Left colon (tissue), 2 donors: ENCODE measurements at places on chromosomes 4 and X.

DNA sequence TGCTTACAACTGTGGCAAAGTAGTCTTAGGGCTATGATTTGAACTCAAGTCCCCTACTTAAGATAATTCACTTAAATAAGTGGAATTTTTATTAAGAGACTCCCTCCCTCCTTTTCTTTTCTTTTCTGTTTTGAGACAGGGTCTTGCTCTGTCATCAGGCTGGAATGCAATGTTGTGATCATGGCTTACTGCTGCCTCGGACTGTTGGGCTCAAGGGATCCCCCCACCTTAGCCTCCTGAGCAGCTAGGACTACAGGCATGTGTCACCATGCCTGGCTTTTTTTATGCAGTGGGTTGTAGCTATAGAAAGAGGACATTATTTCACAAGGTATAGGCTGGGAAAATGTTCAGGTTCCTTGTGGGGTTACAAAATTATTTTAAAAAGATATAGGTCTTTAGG, 19.2 kb downstream of the DIAPH2 start:
- DNase-seq, result no peak

DNA sequence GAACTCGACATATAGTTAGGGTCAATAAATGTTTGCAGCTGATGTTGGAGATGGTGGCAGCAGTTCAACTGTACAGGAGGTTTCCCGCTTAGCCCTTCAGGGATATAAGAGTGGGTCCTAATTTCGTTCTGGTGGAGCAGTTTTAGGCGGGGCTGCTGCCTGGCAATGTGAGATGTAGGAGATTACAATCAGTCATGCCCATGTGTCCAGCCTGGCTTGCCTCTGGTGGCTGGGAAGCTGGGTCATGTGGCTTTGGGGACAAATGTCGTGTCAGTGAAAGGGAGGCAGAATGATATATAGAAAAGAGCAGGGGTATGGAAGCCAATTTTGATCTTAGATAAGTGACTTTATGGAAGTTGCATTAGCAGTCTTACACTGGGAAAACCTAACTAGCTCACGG, 129.4 kb downstream of the CLCN4 start:
- DNase-seq, result no peak

DNA sequence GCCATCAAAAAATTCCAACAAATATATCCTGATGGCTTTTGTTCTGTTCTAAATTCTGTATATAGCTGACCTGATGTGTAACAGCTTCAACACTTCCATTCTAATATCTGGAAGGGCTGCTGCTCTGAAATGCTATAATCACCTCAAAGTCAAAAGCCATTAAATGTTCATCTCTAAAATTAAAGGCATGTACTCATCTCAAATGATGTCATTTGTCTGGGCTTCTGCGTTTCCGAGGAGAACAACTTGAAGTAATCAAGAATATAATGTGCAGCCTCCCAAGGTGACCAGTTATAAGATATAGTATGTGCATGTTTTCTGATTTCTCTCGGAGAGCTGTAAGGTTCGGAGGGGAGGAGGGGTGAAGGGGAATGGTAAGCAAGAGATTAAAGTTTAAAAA, 237.6 kb downstream of the SCFD2 start:
- DNase-seq, result no peak

DNA sequence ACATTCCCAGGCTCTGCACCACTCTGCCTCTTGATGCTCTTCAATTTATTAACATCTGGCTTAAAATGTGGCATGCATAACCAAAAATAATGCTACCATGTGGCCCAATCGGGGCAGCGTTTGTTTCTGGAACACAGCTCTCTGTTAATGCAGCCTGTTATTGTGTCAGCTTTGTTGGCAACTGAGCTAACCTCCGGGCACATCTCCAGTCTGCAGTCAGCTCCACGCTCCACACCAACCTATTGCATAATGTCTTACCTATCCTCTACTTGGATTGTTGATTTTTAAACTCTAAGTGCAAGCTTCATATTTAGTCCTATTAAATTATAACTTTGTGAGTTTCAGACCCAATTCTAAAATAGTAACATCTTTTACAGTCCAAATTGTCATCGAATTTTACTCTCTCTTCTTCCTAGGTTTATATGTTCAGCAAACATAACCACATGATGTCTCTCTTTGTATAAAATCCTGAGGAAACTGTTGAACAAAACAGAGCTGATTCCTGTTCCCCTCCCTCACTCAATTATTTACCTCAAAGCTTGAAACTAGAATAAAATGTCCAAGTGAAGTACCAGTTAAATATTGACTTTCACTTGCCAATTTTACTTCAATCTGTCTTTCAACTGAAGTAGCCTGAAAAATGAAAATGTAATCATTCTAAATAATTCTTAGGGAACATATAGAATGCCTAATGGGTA, 92.2 kb upstream of the RAPGEF2 start:
- DNase-seq, result peak; percentile 65

DNA sequence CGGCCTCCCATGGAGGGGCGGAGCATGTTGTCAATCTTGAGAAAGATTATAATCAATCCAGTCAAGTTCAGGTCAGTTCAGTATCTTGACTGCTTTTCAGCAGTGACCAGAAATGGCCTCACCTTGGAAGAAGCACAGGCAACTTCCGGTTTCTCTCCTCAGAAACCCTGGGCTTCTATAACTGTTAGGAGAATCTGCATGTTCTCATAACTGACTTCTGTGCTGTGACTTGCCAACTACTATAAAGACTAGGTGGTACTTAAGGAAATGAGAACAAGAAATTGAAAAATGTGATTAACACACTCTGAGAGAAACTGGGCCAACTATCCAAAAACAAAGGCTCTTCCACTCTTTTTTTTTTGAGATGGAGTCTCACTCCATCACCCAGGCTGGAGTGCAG, 35.9 kb upstream of the TLR3 start:
- DNase-seq, result no peak

- no peak for DNase-seq
These were observed 48.4 kb downstream of the ZBTB49 start for GRCh38 chr4:4338210-4339001.

DNA sequence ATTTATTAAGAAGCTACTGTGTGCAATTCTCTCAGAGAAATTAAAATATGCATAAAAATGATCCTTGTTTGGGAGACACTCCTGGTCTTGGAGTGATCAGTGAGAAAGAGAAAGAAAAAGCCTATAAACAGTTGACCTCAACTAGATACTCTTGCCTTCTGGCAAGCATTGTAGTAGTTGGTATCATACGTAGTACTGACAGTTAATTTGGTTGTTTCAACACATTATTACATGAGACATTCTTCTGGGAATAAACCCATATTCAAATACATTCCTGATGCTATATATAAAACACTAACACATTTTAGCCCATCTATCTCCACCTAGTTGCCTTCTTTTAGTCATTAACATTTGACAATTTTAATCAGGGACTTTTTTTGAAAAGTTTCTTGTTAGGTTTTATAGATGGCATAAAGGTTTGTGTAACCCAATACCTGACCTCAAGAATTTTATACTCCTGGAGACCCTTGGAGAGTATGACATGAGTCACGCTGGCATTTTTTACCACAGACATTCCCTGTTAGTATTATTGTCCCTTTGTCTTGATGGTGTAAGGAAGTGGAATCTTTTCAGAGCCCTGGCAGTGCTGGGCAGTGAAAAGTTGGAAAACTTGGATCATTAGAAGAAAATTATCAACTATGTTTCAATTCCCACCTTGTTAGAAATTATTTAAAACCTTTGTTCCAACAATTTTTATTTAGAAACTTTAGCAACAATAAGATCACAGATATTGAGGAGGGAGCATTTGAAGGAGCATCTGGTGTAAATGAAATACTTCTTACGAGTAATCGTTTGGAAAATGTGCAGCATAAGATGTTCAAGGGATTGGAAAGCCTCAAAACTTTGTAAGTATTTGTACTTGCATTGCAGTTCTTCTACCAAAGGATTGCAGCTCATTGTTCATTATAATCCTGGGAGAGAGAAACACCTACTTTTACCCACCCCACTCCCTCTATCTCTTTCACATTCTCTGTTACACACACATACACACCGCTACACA, 167.1 kb upstream of the PACRGL start:
- DNase-seq, result no peak

- peak; percentile 34 for DNase-seq
These were observed 67.9 kb upstream of the SLC4A4 start for GRCh38 chr4:71270901-71271300.

DNA sequence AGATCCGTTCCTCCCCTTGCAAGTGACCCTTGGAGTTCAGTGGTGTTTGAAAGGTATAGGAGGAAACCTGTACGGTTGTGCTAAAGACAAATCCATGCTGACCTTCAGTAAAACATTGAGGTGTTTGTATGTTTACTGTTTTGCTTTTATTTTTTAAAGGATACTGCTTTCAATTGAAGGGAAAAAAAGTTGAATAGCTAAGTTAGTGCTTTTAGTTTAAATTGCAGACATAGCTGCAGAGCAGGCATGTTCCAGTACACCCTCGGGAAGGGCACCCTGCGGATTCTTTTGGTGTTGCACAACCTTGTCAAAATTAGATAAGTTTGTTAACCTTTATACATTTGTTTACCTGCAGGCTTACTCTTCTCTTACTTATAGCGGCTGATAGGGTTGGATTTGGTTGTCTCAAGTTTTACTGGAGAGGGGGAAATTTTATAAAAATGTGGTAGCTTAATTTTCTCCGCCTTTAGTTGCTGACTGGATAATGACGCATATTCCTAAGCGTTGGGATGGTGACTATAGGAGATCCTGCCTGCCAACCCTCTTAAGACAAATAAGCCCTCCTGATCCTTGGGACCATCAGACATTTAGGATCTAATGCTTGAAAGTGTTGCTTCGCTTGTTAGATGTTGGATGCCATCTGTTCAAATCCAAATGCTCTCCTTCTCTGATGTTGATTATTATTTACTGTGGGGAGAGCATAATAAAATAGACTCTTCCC, 2.0 kb downstream of the RAPGEF2 start:
- DNase-seq, result peak; percentile 31

DNA sequence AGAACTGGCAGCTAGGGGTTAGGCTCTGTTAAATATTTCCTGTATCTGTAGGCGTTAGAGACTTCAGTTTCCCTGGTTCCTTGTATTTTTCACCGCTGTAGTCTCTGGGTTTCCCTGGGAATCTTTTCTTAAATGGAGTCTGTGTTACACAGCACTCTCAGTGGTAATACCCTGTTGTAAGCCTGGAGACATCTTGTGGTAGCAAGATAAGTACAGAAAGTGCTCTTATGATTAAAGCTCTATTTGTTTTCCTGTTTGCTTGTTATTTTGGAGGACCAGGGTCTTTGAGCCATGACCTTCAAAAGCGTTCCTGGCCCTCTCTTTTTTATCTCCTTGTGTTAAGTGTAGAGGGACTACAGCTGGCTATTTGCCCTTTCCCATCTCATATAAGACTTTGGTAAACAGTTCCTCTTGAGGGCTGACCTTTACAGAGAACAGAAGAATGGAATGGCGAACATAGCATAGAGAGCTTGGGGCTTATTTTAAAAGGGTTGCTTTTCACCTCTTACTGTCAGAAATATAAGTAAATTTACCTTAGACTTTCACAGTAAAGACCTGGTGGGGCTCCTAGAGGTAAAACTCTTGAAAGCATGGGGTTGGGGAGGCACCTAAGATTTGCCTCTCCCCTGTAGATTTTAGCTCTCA, 782.5 kb downstream of the FAT4 start:
- DNase-seq, result no peak

- no peak for DNase-seq
These were observed 69.2 kb upstream of the GRID2 start for GRCh38 chr4:92234393-92235176.

- DNase-seq, result no peak
These were observed 32.7 kb downstream of the ALPK1 start for GRCh38 chr4:112329672-112330375.

DNA sequence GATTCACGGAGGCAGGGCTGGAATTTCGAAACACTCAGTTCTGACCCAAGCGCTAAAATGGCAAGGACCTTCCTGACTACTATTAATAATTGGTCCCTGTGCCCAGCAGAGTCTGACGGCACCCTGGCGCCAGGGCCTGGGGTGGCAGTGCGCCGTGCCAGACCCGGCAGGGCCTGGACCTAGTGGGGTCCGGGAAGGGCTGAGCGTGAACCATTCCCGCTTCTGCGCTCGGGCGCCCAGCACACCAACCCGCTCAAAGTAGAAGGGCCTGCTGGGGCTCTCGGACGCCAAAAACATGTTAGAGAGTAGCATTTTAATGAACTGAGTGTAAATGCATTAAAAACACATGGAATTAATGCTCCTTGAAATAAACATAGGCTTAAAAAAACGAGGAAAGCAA, 346.7 kb upstream of the SFRP2 start:
- no peak for DNase-seq

- no peak for DNase-seq
These were observed 178.0 kb downstream of the GASK1B start for GRCh38 chr4:157994863-157995262.

DNA sequence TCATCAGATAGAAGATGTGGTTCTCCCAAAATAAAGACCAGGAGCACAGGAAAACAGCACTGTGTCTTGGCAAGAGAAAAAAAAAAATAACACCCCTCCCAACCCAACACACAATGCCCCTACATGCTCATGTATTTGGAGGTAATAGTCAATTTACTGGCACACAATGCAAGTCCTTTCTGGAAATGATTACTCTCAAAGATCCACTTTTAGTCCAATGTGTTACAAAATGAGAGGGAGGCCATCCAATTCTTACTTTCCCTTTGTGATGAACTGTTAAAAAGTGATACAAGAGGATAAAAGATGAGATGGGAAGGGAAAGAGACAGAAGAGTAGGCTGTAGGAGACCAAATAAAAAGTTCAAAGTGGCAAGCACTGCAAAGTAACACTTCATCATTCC, 180.3 kb upstream of the DKK2 start:
- DNase-seq, result no peak

- DNase-seq, result no peak
These were observed 54.5 kb downstream of the CLDN34 start for GRCh38 chrX:10021461-10022272.

- DNase-seq, result no peak
These were observed 20.9 kb downstream of the MTHFD2L start for GRCh38 chr4:74178798-74179197.

GRCh38 chrX:153463031-153463430, 7.3 kb downstream of the HAUS7 start:
- no peak for DNase-seq

GRCh38 chrX:17555846-17556245, 180.8 kb downstream of the NHS start:
- no peak for DNase-seq

DNA sequence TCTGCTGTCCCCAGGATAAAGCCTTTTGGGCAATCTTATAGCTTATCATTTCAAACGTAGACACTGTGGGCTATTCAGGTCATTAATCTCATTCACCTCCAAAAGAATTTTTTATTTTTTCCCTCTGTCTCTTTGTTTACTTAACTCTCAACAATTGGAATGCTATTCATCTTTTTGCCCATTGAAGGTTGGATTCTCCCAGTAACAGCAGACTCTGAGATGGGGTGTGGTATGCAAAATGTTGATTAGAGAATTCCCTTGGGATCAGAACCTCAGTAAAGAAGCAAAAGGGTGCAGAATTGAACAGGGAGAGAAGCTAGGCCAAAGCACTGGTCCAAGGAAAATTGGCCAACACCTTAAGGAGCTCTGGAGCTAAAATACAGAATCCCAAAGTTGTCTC, 60.4 kb downstream of the CAMK2D start:
- no peak for DNase-seq
